ENCODE measurements at places on chromosomes 5 and 9. TPM values are rescaled to one million over a fixed set of nuclear protein-coding genes. Genes with fewer than 3 reads are reported as not detected.

CTXN3 gene
- polyA plus RNA-seq = not detected

TUSC1 gene
- polyA plus RNA-seq = 4.4 TPM

ECSCR gene
- 3.6 TPM for polyA plus RNA-seq

HTR4 gene
- not detected for polyA plus RNA-seq

- H3K4me1 ChIP-seq = peaks cover 5% of the 10 kb centered on the region
- H3K27ac ChIP-seq = no peak overlapping the region
- peaks cover 4% of the 10 kb centered on the region for H3K27me3 ChIP-seq
- no peak overlapping the region for H3K4me3 ChIP-seq
Measured at GRCh38 chr9:112546149-112547012, 59.8 kb downstream of the KIAA1958 start.

DNA sequence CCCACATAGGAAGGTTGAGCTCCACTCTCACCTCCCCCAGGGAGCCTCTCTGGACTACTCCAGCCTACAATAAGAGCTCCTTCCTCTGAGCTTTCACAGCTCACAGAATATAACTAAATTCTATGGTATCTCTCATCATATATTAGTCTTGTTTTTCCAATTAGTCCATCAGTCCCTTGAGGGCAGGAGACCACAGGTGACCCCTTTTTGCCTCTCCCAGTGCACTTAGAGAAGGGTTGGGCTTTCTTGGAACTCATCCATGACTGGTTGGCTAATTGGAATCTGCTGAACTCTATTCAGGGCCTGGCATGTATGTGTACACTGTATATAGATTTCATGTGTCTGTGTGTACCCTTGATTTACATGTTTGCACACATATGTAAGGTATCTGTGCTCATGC, 50.4 kb upstream of the ARAP3 start:
- no peak overlapping the region for H3K27ac ChIP-seq
- H3K4me1 ChIP-seq = no peaks in the 10 kb centered on the region
- H3K36me3 ChIP-seq = no peaks in the 10 kb centered on the region

DNA sequence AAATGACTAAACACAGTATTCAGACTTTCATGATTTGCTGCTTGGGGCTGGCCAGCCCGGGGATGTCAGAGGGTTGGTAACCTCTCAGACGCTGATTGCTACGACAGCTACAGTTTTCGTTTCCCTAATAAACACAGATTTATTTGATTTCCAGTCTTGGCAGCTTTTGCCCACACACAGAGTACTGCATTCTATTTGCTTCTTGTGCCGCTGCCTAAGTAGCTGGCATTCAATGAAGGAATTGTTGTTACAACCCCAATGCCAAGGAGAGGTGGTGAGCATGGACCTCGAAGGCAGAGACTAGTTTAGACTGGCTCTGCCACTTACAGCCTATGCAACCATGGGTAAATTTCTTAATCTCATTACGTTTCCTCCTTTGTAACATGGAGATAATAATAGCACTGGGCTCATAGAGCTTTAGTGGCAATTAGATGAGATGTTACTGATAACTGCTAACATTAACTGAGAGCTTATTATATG, 247.1 kb upstream of the PANK3 start:
- no peak for DNase-seq
- H3K4me3 ChIP-seq = no peak overlapping the region
- no peaks in the 10 kb centered on the region for H3K27me3 ChIP-seq
- H3K27ac ChIP-seq = no peak overlapping the region

- H3K27ac ChIP-seq = no peak overlapping the region
- no peaks in the 10 kb centered on the region for H3K36me3 ChIP-seq
- H3K27me3 ChIP-seq = no peaks in the 10 kb centered on the region
- H3K4me1 ChIP-seq = no peaks in the 10 kb centered on the region
- DNase-seq = no peak
- no peak overlapping the region for H3K4me3 ChIP-seq
Measured at GRCh38 chr9:103755986-103756385, 338.1 kb upstream of the SMC2 start.

- H3K36me3 ChIP-seq = peaks cover 6% of the 10 kb centered on the region
- no peak for DNase-seq
- H3K4me3 ChIP-seq = no peak overlapping the region
- no peak overlapping the region for H3K27ac ChIP-seq
Measured at GRCh38 chr9:130198501-130199179, 26.4 kb downstream of the NCS1 start.

GRCh38 chr5:76468635-76469425, 65.7 kb downstream of the IQGAP2 start:
- no peak overlapping the region for H3K4me3 ChIP-seq
- DNase-seq = no peak

GRCh38 chr5:107025712-107026497, 644.8 kb downstream of the EFNA5 start:
- H3K27me3 ChIP-seq = no peaks in the 10 kb centered on the region
- no peaks in the 10 kb centered on the region for H3K36me3 ChIP-seq
- no peak overlapping the region for H3K4me3 ChIP-seq
- DNase-seq = no peak

GRCh38 chr5:15887093-15887492, 292.5 kb downstream of the MARCHF11 start:
- no peaks in the 10 kb centered on the region for H3K36me3 ChIP-seq
- DNase-seq = peak; percentile 76
- H3K4me3 ChIP-seq = no peak overlapping the region
- H3K27me3 ChIP-seq = no peaks in the 10 kb centered on the region
- H3K4me1 ChIP-seq = peaks cover 9% of the 10 kb centered on the region
- no peak overlapping the region for H3K27ac ChIP-seq

- H3K27ac ChIP-seq = peak overlapping the region; percentile 79
- peaks cover 14% of the 10 kb centered on the region for H3K36me3 ChIP-seq
- H3K4me1 ChIP-seq = peaks cover 5% of the 10 kb centered on the region
- peaks cover 2% of the 10 kb centered on the region for H3K27me3 ChIP-seq
- DNase-seq = no peak
- peak overlapping the region; percentile 93 for H3K4me3 ChIP-seq
Measured at GRCh38 chr5:175479125-175479881, 943 bp downstream of the SFXN1 start.

DNA sequence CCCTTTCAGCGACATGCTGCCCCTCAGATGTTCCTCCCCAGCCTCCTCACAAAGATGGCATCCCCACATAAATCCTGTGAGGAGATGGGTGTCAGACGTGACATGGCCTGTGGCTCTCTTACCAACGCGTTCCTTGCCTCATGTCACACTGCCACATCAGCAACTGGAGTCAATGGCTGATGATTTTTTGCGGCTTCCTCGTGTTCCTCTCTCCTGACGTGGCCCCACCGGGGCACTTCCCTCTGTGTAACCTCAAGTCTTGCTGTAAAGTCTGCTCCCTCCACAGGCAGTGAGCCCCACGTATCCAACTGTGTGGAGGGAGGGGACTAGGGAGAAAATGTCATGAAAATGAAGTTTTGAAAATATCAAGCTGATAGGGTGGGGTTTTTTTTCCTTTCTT, 53.2 kb upstream of the SHISAL2B start:
- peaks cover 7% of the 10 kb centered on the region for H3K27me3 ChIP-seq
- H3K4me1 ChIP-seq = no peaks in the 10 kb centered on the region
- no peaks in the 10 kb centered on the region for H3K36me3 ChIP-seq
- no peak overlapping the region for H3K27ac ChIP-seq
- no peak for DNase-seq
- no peak overlapping the region for H3K4me3 ChIP-seq
